T-helper 1 cell treated with Interleukin-12 subunit alpha and Interleukin-12 subunit beta and Interleukin-4 antibody, amounts not matched to agents 30 ng/mL and 1 ng/mL, for 36 hours (primary cell): ENCODE measurements at places on chromosomes 16 and 17. TPM values are rescaled to one million over a fixed set of nuclear protein-coding genes. Genes with fewer than 3 reads are reported as not detected.

The HEATR9 gene
- 0.56 and 0.85 TPM in 2 replicates for total RNA-seq

The SLC5A11 gene
- total RNA-seq = 0.29 TPM in 1 of 2 replicates, not detected in the other

The TEX14 gene
- 0.44 TPM in 2 replicates for total RNA-seq

The KSR1 gene
- 133 and 134 TPM in 2 replicates for total RNA-seq

The FBXW10 gene
- total RNA-seq = 0.20 and 0.22 TPM in 2 replicates

The CHST5 gene
- not detected in 2 replicates for total RNA-seq

The MTMR4 gene
- 69.4 and 78.1 TPM in 2 replicates for total RNA-seq

The TBC1D3G gene
- total RNA-seq = not detected in 2 replicates

The HS3ST6 gene
- not detected in 2 replicates for total RNA-seq

The WNT9B gene
- not detected in 2 replicates for total RNA-seq

The TAC4 gene
- not detected in 2 replicates for total RNA-seq

The GFAP gene
- total RNA-seq = not detected in 2 replicates

The CDIP1 gene
- total RNA-seq = 34.9 and 36.9 TPM in 2 replicates

The CSH1 gene
- not detected in 2 replicates for total RNA-seq
